ENCODE measurements at places on chromosomes 4 and X. TPM values are rescaled to one million over a fixed set of nuclear protein-coding genes. Genes with fewer than 3 reads are reported as not detected.

The PHEX gene
- 0.07 TPM for polyA plus RNA-seq

The CMC4 gene
- polyA plus RNA-seq: 8.2 TPM

GRCh38 chr4:38948551-38948950 is 80.9 kb downstream of the FAM114A1 start:
- peaks cover 4% of the 10 kb centered on the region for H3K36me3 ChIP-seq
- no peaks in the 10 kb centered on the region for H3K27me3 ChIP-seq
- peaks cover 6% of the 10 kb centered on the region for H3K4me1 ChIP-seq
- H3K4me3 ChIP-seq: no peak overlapping the region

DNA sequence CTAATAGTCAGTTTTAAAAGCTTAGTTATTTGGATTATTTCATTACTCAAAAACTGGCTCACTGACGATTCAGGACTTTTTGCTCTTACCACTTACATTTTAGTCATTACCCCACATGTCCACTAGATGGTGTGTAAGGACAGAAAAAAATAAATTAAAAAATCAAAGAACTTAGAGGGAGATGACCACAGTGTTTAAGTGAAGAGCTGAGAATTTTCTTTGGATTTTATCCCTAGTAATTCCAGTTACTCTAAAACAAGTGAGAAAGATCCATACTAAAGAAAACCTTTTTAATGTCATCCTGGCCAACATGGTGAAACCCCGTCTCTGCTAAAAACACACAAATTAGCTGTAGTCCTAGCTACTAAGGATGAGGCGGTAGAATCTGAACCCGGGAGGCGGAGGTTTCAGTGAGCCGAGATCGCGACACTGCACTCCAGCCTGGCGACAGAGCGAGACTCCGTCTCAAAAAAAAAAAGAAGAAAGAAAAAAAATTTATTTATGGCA is 26.4 kb upstream of the TMPRSS11B start:
- H3K4me3 ChIP-seq: no peak overlapping the region
- no peak overlapping the region for H3K27ac ChIP-seq
- peaks cover 15% of the 10 kb centered on the region for H3K27me3 ChIP-seq

DNA sequence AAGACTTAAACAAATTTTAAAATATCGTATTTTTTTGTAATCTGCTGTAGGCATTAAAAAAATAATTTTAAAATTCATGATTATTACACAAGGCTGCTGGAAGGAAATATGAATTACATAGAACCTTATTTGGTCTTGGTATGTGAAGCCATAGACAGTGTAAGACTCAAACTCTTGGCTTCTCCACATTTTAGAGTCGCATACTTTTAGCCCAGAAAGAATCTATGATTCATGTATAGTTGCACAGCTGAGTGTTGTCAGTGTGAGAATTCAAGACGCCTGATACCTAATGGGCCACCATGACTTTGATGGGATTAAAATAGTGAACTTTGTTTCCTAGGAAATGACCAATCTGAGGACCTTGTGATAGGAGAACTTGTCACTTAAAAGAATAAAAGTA is 1.4 kb downstream of the INTU start:
- no peaks in the 10 kb centered on the region for H3K27me3 ChIP-seq
- no peak overlapping the region for H3K4me3 ChIP-seq
- peaks cover 22% of the 10 kb centered on the region for H3K4me1 ChIP-seq
- no peak overlapping the region for H3K27ac ChIP-seq
- H3K36me3 ChIP-seq: no peaks in the 10 kb centered on the region
